ENCODE measurements at places on chromosomes 2 and 18.

DNA sequence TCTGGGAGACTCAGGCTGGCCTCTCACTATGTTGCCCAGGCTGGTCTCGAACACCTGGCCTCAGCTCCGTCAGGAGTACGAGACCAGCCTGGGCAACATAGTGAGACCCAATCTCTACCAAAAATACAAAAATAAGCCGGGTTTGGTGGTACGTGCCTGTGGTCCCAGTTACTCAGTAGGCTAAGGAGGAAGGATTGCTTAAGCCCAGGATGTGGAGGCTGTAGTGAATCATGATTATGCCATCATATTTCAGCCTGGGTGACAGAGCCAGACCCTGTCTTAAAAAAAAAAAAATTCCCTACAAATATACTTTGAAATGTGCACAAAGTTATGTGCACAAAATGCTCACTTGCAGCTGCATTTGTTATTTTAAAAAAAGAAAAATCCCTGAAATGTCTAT, 26.3 kb upstream of the AGAP1 start:
- DNase-seq: no peak

DNA sequence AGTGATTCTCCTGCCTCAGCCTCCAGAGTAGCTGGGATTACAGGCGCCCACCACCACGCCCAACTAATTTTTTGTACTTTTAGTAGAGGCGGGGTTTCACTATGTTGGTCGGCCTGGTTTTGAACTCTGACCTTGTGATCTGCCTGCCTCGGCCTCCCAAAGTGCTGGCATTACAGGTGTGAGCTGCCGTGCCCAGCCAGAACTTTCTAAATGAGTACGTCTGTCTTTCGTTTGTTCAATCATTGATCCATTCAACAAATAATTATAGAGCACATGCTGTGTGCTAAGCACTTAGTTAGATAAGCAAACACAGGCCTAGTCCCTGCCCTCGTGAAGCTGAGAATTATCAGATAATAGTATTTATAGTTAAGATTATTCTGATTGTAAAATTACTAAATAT, 56.5 kb downstream of the TTC39C start:
- DNase-seq: no peak

GRCh38 chr2:138293045-138293444, 208.5 kb upstream of the SPOPL start:
- no peak for DNase-seq

- no peak for DNase-seq
Observed at GRCh38 chr2:53515435-53516332, 251.9 kb upstream of the CHAC2 start.

DNA sequence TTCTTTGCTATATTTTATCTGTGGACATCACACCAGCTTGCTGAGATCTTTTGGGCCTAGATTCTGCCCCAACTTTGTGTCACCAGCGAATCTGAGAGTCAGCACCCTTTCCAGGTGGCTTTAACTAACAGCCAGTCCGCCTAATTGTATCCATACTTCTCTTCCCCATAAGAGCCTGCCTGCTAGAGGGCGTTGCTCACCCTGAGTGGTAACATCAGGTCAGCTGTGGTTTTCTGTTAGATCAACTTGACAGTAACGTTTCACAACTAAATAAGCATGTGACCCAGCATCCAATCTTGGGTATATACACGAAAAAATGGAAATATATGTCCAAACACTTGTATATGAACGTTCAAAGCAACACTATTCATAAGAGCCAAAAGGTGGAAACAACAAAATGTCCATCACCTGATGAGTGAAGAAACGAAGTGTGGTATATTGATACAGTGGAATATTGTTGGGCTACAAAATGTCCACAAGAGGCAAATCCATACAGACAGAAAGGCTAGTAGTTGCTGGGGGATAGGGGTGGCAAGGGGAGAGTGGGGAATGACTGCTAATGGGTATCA, 24.9 kb downstream of the EFHD1 start:
- DNase-seq: no peak

DNA sequence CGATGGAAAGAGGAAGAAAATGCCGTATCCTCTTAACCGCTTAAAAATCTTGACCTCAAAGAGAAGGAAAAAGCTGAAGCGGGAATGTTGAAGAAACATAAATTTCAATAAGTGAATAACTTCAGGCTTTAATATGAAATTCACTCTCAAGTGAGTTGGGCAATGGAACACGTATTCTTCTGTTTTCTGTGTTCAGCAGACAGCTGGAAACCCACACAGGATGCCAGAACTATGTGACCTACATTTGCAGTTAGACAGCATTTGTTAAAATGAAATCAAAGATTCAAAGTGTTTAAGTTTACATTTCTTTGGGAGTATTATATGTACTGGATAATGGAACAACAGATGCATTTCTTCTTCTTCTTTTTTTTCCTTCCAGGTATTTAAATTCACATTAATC, 80.5 kb upstream of the SPATS2L start:
- DNase-seq: no peak

DNA sequence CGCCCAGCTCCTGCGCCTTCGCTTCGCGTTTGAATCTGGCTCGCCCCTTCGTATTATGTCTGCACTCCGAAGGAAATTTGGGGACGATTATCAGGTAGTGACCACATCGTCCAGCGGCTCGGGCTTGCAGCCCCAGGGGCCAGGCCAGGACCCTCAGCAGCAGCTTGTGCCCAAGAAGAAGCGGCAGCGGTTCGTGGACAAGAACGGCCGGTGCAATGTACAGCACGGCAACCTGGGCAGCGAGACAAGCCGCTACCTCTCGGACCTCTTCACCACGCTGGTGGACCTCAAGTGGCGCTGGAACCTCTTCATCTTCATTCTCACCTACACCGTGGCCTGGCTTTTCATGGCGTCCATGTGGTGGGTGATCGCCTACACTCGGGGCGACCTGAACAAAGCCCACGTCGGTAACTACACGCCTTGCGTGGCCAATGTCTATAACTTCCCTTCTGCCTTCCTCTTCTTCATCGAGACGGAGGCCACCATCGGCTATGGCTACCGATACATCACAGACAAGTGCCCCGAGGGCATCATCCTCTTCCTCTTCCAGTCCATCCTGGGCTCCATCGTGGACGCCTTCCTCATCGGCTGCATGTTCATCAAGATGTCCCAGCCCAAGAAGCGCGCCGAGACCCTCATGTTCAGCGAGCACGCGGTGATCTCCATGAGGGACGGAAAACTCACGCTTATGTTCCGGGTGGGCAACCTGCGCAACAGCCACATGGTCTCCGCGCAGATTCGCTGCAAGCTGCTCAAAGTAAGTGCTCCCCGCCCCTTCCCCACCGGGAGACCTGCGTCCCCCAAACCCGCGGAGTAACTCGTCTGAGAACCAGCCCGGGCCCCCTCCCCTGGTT, 453 bp downstream of the KCNJ3 start:
- no peak for DNase-seq

- DNase-seq: no peak
Observed at GRCh38 chr2:120237491-120237902, 14.3 kb upstream of the TMEM185B start.

- no peak for DNase-seq
Observed at GRCh38 chr2:162545254-162545653, 201.3 kb downstream of the GCA start.

GRCh38 chr18:61840324-61840723, 52.5 kb downstream of the RNF152 start:
- no peak for DNase-seq

DNA sequence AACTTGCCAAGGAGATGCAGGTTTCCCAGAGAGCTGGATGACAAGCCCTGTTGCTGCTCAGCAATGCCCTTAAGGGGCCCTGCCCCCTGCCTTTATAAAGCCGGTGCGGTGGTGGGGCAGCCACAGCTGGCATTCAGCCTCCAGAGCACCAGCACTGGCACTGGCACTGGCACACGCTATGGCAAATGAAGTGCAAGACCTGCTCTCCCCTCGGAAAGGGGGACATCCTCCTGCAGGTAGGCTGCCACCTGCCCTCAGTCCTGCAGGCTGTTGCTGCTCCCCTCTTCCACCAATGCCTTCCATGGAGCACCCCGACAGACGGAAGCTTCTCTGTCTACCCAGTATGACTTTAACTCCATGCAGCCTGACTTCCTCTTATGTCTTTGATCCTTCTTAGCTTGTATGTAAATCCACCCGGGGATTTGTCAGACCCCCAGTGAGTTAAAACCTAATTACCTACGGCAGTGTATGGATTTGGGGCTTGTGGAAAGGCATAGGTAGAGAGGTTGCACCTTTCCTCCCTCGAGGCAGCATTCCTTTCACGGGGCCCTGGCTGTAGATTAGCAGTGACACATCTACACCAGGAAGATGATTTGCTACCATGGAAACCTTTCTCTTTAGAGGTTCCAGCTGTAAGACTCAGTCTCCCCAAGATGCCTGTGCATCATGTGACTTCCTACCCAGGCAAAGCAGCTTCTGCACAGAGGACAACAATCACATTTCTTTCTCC, at the start of gene DAPL1:
DAPL1 (plus strand) TSS at position 123 of the 730 bp plus-strand sequence; CDS start at position 179, 56 bp downstream.
- DNase-seq: no peak

GRCh38 chr2:196159221-196159892, 12.0 kb downstream of the STK17B start:
- peak; percentile 54 for DNase-seq

- no peak for DNase-seq
Observed at GRCh38 chr2:157868993-157869392, 7.1 kb downstream of the ACVR1 start.

DNA sequence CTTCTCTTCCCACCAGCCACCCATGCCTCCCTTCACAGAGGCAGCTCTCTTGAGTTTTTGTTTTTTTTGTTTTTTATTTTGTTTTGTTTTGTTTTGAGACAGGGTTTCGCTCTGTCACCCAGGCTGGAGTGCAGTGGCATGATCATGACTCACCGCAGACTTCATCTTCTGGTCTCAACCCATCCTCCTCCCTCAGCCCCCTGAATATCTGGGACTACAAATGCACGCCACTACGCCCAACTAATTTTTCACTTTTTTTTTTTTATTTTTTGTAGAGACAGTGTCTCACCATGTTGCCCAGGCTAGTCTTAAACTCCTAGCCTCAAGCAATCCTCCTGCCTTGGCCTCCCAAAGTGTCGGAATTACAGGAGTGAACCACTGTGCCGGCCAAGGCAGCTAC, 161.4 kb downstream of the TRABD2A start:
- DNase-seq: no peak

DNA sequence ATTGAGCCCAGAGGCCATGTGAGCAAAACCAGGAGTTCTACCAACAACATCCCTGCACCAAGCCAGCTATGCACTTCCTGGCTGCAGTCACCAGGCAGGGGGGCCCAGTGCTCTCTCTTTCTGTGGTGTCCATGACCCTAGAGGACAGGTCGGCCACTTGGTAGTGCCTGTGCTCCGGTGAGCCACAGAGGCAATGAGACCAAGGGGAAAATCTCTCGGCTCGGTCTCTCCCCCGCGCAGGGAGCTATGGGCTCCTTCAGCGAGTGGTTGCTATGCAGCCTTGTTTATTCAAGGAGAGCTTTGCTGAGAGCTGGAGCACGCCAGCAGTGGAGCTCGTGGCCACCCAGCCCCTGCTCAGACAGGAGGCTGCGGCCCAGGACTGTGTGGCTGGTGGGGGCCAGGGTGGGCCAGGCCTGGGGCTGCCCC, at the start of gene TOGARAM2:
TOGARAM2 (plus strand) TSS at position 283 of the 426 bp plus-strand sequence. CDS start 13,537 bp downstream, outside the sequence.
- DNase-seq: no peak

- no peak for DNase-seq
Observed at GRCh38 chr2:29723255-29724001, 198.0 kb downstream of the ALK start.

DNA sequence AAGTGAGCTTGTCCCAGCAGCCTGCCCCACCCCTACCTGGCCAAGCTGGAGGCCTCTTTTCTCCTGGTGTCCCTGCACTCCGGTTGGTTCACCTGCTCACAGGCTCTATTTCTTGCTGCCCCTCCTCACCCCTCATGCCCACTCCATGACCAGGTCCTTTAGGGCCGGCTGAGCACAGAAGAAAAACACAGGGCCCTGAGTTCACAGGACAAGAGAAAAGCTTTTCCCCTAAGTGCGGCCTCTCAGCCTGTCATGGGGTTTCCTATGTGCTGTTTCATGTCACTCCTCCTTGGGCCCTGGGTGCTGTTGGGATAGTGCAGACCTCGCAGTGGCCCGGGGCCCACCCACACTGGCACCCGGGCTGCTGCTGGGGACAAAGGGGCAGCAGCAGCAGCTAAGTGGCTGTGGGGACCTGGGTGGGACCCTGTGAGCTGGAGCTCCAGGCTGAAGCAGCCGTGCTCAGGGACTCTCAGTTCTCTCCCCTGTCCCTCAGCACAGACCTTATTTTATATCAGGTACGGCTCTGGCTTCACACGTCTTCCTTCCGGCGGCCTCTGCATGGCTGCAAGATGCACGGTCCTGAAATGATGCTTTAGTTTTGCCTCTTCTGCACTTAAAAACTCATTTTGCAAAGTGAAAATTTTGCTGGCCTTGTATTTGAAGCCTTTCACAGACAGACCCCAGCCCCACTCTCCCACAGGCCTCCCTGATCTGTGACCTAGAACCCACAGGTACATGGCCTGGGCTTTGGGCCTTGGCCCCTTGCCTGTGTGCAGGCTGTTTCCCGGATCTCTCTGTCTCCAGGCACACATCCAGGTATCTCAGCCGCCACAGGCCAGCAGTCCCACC, 71.8 kb downstream of the SH3RF3 start:
- no peak for DNase-seq
